Activated B cell treated with CpG ODN at 0.5 μM for 24 hours (primary cell): ENCODE measurements at places on chromosomes 13 and 19. TPM values are rescaled to one million over a fixed set of nuclear protein-coding genes. Genes with fewer than 3 reads are reported as not detected.

The PTH2 gene
- not detected in 2 replicates for total RNA-seq

DNA sequence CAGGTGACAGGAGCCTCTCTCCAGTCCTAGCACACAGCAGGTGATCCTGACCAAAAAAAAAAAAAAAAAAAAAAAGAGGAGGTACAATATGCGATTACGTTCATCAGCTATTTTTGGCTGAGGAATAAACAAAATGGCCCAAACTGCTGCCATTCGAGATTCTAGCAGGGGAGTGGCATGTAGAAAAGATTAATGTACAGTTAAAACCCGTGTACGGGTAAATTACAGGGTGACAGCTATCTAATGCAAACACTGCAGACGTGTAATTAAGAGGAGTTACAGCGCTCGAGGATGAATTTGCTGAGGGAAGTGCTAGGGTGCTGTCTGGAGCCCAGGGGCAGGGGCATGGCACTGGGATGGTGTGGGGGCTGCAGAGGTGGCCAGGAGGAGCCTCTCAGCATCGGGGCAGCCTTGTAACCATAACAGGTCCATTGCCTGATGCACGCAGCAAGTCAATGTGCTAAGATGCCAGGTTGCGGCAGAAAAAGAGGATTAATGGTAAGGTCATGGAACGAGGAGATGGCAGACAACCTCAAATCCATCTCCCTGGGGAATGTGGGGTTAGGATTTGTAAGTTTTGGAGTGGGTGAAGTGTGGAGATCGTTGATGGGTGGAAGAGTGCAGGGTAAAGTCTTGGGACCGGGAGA, 17.4 kb downstream of the CHST8 start:
- no peak for DNase-seq

GRCh38 chr13:85170372-85170771, 628.8 kb downstream of the SLITRK6 start:
- DNase-seq, result no peak

GRCh38 chr19:4052114-4052992, 14.3 kb downstream of the ZBTB7A start:
- DNase-seq, result no peak

DNA sequence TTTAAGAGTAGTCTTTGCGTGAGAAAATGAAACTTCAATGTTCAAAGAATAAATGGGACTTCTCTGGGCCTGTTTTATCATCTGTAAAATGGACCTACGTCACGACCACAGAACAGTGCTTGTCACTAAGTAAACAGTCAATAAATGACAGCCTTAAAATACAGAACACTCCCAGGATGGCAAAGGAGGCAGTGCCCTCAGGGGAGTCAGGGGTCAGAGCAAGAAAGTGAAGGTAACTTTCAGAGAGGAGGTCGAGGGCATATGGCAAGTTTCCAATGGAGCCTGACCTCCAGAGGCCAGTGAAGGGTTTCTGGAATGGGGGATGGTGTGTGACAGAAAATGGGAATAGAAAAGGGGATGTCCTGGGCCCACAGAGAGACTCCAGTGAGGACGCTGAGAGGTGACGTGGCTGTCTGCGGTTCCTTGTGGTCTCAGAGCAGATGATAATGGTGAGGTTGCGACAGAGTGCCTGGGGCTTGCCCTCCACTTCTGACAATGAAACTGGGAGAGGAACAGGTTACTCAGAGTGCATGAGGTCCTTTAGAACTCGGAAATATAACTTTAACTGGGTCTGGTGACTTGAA, 91.8 kb downstream of the UBL3 start:
- DNase-seq, result peak; percentile 22
